ENCODE measurements at places on chromosomes 16 and 17. TPM values are rescaled to one million over a fixed set of nuclear protein-coding genes. Genes with fewer than 3 reads are reported as not detected.

GRCh38 chr17:40526668-40527067 is 25.2 kb upstream of the TNS4 start:
- H3K27me3 ChIP-seq = no peaks in the 10 kb centered on the region
- no peaks in the 10 kb centered on the region for H3K36me3 ChIP-seq
- H3K27ac ChIP-seq = no peak overlapping the region
- no peak overlapping the region for H3K4me3 ChIP-seq

- no peak for DNase-seq
- H3K4me3 ChIP-seq = no peak overlapping the region
- no peak overlapping the region for H3K27ac ChIP-seq
- H3K27me3 ChIP-seq = no peaks in the 10 kb centered on the region
These were observed 39.7 kb downstream of the ABCC6 start for GRCh38 chr16:16183562-16183961.

DNA sequence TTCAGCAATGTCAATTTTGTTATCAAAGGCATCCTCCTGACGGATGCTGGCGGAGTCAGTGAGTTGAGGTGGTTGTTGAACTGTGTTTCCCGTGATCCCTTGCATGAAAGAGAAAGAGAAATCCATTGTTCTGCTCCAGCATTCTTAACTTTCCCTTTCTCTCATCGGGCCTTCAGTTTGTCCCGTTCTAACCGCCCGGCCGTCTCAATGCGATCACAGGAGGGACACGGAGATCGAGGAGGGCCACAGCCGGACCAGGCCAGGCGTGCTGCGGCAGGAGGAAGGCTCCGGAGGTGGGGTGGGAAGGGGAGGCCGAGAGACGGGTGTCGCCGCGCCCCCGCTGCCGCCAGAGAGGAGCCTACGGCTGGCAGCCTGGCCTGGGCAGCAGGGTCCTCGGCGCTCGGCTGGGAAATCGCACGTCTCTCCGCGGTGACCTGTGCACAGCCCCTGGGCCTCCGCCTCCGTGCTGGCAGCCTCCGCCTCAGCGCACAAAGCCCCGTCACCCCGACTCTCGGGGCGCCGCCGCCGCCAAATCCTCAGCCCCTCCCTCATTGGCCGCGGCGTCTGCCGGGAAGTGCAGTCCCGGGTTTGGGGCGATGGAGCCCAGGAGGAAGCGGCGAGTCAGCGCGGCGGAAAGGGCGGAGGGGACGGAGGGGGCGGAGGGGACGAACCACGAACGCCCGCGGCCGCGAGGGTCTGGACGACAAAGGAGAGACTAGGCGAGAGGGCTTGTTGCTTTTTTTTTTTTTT is 38.1 kb downstream of the SOST start:
- H3K36me3 ChIP-seq = no peaks in the 10 kb centered on the region
- peaks cover 3% of the 10 kb centered on the region for H3K27me3 ChIP-seq
- H3K27ac ChIP-seq = no peak overlapping the region
- peak overlapping the region; percentile 73 for H3K4me3 ChIP-seq
- H3K4me1 ChIP-seq = peaks cover 15% of the 10 kb centered on the region
- DNase-seq = peak; percentile 41

DNA sequence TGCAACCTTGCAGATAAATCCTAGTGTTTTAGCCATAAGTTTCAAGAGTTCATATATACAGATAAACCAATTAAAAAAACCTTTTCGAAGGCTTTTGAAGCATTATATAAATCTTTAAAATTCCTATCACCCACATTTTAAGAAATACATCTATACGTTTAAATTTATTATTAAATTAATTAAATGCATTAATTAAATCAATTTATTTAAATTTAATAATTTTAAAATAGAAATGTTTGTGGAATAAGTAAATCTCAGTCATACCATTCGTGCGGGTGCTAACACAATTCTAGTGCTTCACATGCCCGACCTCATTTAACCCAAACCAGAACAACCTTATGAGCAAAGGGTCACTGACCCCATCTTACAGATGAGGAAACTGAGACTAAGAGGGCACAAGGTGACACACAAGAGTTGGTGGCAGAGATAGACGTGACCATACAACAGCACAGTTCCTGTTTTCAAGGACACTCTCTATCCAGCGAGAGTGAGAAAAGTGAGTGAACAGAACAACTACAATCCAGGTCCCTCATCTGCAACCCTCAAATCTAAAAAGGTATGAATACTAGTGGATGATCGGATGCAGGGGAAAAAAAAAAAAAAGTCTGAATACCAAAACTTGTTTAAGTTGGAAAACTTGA is 1.4 kb downstream of the NSMCE1 start:
- H3K27ac ChIP-seq = peak overlapping the region; percentile 79
- H3K4me3 ChIP-seq = peak overlapping the region; percentile 83
- H3K4me1 ChIP-seq = peaks cover 78% of the 10 kb centered on the region
- DNase-seq = no peak

GRCh38 chr16:75195811-75196790 is 10.9 kb downstream of the CTRB2 start:
- no peak overlapping the region for H3K4me3 ChIP-seq
- H3K27ac ChIP-seq = no peak overlapping the region
- H3K36me3 ChIP-seq = no peaks in the 10 kb centered on the region
- H3K4me1 ChIP-seq = peaks cover 27% of the 10 kb centered on the region
- H3K27me3 ChIP-seq = peaks cover 49% of the 10 kb centered on the region
- no peak for DNase-seq

- peaks cover 48% of the 10 kb centered on the region for H3K4me1 ChIP-seq
- no peaks in the 10 kb centered on the region for H3K27me3 ChIP-seq
- H3K4me3 ChIP-seq = no peak overlapping the region
- no peak for DNase-seq
- peaks cover 24% of the 10 kb centered on the region for H3K36me3 ChIP-seq
- no peak overlapping the region for H3K27ac ChIP-seq
These were observed 2.1 kb downstream of the RHBDL1 start for GRCh38 chr16:677316-678190.

- no peak overlapping the region for H3K4me3 ChIP-seq
- H3K27ac ChIP-seq = no peak overlapping the region
- H3K27me3 ChIP-seq = peaks cover 21% of the 10 kb centered on the region
- H3K36me3 ChIP-seq = no peaks in the 10 kb centered on the region
These were observed 33.9 kb downstream of the SPECC1 start for GRCh38 chr17:20043021-20043420.

DNA sequence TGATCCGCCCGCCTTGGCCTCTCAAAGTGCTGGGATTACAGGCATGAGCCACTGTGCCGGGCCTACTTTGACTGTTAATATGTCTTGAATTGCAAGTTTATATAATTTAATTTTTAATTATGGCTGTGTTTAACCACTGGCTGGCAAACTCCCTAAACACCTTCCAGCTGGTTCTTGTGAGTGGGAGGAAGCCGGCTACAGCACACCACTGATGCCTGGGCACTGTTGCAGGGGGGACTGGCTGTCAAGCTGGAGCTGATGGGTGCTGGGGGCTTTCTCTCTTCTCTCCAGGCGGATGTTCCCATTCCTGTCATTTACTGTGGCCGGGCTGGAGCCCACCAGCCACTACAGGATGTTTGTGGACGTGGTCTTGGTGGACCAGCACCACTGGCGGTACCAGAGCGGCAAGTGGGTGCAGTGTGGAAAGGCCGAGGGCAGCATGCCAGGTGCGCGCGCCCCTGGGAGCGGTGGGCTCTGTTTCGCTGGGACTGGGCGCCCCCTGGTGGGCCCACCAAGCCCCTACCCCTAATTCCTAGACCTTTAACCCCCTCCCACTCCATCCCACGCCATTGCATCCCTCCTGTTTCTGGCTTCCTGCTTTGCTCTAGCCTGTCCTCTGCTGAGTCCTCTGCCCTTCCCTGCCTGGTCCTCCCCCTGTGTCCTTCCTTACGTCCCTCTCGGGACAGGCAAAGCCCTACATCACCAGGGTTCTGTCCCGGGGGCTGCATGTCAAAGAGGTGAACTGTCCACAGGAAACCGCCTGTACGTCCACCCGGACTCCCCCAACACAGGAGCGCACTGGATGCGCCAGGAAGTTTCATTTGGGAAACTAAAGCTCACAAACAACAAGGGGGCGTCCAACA is 9.5 kb downstream of the TBX21 start:
- no peak overlapping the region for H3K4me3 ChIP-seq
- peaks cover 12% of the 10 kb centered on the region for H3K4me1 ChIP-seq
- peaks cover 2% of the 10 kb centered on the region for H3K27me3 ChIP-seq
- peak; percentile 35 for DNase-seq

- no peaks in the 10 kb centered on the region for H3K36me3 ChIP-seq
- DNase-seq = no peak
- H3K27me3 ChIP-seq = no peaks in the 10 kb centered on the region
These were observed 33.6 kb downstream of the DHRS7B start for GRCh38 chr17:21160401-21160800.

The ASPA gene
- not detected for total RNA-seq

The HOXB5 gene
- total RNA-seq = not detected

The ADAP2 gene
- total RNA-seq = 0.51 TPM

The FLOT2 gene
- 54.3 TPM for total RNA-seq

The ALDH3A2 gene
- total RNA-seq = 245 TPM

The CES4A gene
- not detected for total RNA-seq

The KRT28 gene
- not detected for total RNA-seq

The CFAP97D1 gene
- total RNA-seq = 0.02 TPM

The CCT6B gene
- 1.4 TPM for total RNA-seq

The SPATA2L gene
- 20.7 TPM for total RNA-seq

The MPO gene
- not detected for total RNA-seq

The EIF1 gene
- total RNA-seq = 199 TPM
